Activated T-cell treated with anti-CD3 and anti-CD28 coated beads, Interleukin-2, amount 50 U/mL, for 72 hours (primary cell): ENCODE measurements at places on chromosomes 1 and 21. TPM values are rescaled to one million over a fixed set of nuclear protein-coding genes. Genes with fewer than 3 reads are reported as not detected.
A peak's percentile ranks its signal among the peaks of the same experiment; 100 is the strongest.

DNA sequence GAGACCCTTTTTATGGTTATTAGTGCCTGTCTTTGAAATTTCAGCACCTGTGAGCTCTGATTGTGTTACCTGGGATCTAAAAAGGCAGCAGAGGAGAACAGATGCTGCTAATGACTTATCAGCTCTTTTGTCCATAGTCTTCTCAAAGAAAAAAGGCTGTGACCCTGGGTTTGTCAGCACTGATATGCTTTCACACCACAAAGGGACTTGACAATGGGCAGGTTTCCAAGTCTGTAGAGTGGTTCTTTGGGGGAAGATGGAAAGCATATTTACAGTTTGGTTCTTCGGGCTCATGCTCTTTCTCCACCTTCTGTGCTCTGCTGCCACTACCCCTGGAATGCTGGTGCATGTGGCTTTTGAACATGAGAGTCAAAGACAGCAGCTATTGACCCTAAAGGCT lies 32.0 kb downstream of the DNAJC6 start:
- DNase-seq = no peak

GRCh38 chr21:24050231-24050630 lies 1557.0 kb downstream of the MRPL39 start:
- no peak for DNase-seq

DNA sequence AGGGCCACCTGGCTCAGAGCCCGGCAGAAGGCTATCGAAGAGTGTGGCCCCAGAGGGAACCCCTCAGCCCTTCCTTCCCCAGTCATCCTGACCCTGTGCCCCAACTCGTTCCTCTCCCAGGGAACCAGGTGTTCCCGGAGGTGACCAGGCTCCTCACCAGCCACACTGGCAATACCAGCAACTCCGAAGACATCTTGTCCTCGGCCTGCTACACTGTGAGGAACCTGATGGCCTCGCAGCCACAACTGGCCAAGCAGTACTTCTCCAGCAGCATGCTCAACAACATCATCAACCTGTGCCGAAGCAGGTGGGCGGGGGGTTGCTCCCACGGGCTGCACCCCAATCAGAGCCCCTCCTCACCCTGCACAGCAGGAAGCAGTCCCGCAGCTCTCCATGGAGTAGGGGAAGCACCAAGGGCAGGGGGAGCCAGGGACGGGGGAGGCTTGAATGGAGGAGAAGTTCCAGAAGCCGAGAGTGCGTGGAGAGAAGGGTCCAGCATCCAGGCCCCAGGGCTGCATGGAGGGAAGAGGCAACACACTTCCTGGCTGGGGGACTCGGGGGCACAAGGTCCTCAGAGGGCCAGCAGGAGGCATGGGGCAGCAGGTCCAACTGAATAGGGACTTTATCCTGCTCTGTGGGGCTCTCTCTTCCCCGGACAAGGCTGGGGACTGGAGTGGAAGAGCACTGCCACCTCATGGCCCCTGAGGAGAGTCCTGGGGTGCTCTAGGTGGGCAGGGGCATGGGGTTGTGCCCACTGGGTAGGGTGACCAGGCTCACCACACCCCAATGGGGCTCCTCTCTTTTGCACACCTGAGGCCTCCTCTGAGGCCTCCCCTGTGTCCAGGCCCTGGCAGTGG lies 41.7 kb downstream of the PKP1 start:
- DNase-seq = no peak

DNA sequence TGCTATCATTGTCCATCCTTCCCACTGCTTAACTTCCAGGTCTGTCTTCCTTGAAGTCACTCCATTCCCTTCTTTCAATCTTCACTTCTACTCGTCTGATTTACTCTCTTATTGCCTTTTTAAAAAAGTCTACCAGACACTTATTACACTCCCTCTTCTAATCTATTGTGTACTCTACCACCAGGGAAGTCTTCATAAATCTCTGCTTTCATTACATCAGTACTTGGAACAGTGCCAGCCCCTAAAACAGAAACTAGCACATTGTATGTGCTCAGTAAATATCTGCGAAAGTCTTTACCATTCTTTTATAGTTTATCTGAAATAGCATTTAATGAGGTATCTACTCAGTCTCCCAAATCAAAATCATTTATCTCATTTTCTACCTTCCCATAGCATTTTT lies 236.4 kb downstream of the USH2A start:
- no peak for DNase-seq

DNA sequence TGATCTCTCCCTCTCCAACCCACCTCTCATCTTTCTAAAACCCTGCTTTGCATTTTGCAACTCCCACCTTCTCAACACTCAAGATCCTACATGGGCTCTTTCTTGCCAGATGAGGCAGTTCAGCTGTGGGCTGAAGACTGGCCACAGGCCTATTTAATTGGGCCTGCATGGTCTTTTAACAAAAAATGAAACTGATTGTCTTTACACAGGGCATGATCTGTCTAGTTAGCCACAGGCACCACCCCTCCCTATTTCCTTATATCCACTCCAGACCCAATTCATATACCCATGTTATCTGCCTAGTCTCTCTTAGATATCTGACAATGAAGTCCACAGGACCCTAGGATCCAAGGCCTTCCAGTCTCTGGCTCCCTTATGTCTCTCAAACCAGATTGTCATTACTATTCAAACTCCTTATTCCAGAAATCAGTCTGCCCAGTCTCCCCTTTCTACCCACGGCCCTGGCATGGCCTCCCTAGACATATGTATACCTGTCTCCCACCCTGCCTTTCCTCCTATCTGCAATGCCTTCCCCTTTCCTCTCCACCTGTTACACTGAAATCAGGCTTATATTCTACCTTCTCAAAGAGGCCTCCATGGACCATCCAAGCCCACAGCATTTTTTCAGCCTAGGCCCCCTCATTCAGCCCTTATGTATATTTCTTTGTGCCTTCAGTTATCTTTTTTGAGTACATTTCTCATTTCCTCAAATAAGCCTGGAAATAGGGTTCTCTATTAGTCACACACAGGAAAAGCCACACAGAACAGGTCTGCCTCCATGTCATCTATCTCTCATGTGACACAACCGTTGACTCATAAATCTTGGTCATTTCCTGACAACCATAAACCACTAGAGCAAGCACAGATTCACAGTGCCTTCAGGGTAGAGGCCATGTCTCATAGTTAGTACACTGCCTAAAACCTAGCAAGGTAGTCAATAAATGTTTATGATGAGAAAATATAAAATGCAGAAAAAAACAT lies 39.0 kb downstream of the LPAR3 start:
- DNase-seq = peak; percentile 54

GRCh38 chr1:67761730-67762129 lies 71.5 kb downstream of the GNG12 start:
- no peak for DNase-seq

GRCh38 chr1:180836449-180836848 lies 76.2 kb upstream of the KIAA1614 start:
- no peak for DNase-seq

DNA sequence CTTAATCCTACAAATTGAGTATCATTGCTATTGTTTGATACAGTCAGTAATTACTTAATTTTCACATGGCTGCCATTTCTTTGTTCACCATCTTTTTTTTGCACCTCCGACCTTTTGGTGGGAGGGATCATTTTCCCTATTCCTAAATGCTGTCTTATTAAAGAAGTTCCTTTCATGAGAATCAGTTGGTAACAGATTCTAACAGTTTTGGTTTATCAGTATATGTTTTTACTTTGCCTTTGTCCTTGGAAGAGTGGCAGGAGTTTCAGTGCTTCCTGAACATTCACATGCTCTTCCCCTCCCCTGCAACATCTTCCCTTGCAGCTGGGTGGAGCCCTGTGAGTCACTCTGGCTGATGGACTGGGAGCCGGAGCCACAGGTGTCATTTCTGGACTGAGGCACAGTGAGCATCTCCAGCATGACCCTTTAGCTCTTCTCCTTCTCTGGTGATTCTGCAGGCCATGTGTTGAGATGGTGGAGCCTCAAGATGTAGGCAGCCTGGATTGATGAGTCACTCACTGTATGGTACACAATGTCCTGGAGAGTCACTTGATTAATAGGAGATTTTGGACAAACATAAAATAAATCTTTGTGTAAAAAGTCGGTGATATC lies 217.7 kb downstream of the URB2 start:
- no peak for DNase-seq

GRCh38 chr21:41776778-41777177 lies 9.9 kb upstream of the RIPK4 start:
- no peak for DNase-seq

DNA sequence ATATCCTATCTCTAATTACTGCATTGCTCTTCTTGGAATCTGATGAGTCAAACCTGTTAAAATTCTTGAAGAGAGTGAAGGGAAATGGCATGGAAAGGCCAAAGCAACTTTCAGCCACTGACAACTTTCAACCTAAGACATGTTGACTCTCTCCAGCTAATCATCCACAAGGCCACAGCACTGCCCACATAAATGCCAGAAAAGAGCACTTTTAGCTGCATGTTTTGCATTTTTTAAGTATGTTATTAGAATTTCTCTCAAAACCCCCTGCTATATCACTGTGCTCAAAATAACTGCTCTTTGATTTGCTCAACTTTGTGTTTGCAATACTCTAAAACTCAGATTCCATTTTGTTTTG lies 352.5 kb downstream of the ADGRL2 start:
- no peak for DNase-seq

DNA sequence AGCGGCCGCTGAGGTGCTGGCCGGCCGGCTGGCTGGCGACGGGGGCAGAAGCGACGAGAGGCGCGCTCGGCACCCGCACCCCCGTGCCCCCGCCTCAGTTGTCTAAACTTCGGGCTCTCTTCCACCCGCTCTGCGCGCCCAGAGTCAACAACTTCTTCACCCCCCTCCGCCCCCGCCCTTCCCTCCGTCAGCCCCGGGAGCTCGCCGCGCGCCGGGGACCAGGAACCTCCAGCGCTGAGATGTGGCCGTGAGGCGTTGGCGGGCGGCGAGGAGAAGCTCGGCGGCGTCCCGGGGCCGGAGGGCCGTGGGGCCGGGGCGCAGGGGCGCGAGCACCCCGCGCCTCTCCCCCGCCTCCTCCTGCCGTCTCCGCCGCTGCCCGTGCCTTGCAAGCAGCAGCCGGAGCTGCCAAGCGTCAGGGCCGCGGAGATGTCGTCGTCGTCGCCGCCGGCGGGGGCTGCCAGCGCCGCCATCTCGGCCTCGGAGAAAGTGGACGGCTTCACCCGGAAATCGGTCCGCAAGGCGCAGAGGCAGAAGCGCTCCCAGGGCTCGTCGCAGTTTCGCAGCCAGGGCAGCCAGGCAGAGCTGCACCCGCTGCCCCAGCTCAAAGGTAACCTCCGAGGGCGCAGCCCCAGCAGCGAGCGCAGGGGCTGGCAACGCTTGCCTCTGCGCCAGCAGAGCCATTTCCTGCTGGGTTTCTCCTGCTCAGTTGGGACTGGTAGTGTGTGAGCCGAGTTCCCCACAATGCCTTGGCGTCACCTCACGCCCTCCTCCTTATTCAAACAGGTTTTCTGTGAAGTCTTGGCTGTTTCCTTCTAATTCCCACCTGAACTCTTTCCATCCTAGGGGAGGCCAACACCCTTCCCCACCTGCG lies 710 bp downstream of the PPP2R5A start:
- DNase-seq = peak; percentile 80

DNA sequence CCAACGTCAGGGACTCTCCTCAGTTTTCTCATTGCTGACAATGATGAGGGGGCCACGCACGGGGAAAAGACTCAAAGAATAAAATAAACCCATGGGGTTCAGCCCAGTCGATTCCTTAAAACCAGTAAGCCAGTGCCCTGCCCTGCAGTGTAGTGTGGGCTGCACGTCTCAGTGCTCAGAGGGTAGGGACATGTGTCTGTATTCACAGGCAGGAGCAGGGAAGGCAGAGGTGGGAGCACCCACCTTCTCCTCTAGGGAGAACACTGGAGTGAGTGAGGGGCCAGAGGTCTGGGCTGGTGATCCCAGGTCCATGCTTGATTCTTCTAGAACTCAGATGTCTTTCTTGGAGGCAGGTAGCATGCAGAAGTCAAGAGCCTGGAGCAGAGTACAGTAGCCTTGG lies 303.6 kb downstream of the MATN1 start:
- no peak for DNase-seq

DNA sequence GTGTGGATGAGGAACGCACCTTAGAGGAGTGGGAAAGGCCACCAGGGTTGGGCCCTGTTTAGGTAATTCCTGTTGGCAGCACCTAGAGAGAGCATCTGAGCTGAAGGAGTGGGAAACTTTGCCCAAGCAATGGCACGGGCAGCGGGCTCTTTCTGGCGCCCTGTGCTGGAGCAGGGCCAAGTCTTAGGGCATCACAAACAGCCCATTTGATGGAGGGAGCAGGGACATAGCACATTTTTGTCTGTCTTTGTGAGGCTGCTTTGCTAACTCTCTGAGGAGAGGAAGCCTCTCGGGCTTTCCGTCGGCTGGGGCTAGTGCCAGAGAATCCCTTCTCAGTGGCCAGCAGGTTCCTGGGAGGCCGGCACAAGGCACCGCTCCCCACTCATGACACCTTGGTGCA lies 22.5 kb upstream of the CNTN2 start:
- DNase-seq = no peak

Gene SPATA6
- total RNA-seq = 3.4 TPM

Gene CRYBG2
- 2.3 TPM for total RNA-seq

Gene TNFRSF4
- 588 TPM for total RNA-seq

Gene HSPB7
- total RNA-seq = not detected

Gene PROK1
- total RNA-seq = not detected

Gene CFHR2
- not detected for total RNA-seq

Gene FH
- 62.0 TPM for total RNA-seq

Gene FAM72C
- total RNA-seq = 3.5 TPM

Gene PHC2
- total RNA-seq = 31.5 TPM

Gene CYP4A22
- not detected for total RNA-seq

Gene PRAMEF17
- total RNA-seq = not detected

Gene GABRD
- total RNA-seq = not detected
